Effector CD4-positive, alpha-beta T cell (primary cell): ENCODE measurements at places on chromosomes 13 and 19.
A peak's percentile ranks its signal among the peaks of the same experiment; 100 is the strongest.

DNA sequence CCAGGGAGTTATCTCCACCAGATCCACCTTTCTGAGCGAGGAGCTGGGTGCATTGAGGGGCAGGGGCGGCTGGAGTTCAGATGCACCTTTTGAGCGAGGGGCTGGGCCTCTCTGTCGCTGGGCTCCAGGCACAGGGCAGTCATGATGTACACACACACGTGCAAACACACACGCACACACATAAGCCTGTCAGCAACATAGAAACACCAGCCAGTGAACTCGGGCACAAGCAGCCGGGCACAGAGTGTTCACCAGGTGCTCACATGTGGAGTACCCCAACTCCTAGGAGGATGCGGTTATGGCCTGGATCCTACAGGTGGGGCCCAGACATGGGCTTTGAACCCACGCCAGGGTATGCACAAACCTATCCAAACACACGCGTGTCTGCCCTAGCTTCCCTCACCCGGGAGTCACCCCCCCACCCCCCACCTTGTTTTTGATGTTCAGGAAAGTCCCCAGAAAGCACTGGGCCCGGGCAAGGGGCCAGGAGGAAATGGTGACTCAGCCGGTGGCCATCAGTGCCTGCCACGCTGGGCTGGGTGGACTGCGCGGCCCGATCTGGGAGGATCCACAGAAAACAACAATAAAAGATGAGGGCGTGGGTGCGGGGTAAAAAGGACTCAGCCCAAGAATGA, 13.3 kb downstream of the ARRDC2 start:
- peak; percentile 72 for DNase-seq

DNA sequence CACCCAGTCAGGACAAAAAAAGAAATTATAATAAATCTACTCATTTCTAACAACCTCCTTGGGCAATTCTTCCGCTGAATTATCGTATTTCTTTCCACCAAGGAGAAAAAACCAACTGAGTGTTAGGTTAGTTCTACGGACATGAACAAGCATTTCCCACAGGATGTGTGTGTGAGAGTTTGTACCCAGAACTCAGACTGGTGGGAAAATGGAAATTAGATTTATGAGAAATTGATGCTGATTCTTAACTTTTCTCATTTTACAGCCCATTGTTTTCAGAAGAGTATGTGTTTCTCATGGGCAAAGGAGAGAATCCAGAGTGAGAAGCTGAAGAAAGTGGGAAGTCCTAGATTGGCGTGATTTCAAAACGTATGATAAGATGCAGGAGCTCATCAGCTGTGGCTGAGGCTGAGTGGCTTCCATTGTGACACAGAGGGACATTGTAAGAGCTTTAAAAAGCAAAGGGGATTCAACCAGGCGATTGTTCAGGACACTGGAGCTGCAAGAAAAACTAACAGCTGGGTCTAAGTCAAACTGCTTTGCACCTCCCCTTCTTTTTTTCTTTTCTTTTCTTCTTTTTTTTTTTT, 184.7 kb upstream of the ARGLU1 start:
- DNase-seq = no peak

DNA sequence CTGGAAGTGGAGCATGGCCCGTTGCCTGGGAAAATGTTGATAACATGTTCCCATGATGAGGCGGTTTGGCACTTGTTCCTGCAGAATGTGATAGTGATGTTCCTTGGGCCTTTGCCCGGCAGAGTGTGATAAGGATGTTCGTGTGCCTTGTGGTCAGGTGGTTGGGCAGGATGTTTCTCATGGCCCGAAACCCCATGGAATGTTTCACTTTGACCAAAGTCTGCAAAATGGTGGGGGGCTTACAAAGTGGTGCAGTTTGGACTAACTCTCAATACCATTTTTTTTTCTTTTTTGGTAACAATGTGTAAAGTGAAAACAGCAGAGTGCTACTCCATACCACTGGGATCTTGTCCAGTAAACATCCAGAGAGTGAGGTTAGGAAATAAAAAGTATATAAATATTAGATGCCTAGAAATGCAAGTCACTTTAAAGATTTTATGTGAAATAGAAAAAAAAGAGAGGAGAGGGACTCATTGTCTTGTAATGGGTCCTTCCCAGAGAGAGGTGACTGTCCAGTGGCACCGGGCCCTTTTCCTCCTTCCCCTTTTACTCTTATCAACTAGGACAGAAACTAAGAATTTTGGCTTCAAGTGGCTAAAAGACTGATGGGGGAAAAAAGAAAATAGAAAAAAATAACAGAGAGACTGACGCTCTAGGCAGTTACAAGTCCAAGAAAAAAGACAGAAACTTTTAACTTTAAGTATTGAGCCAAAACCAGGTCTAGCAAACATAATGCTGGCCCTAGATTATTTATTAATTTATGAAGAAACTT, 5.7 kb downstream of the FPR3 start:
- DNase-seq = no peak

DNA sequence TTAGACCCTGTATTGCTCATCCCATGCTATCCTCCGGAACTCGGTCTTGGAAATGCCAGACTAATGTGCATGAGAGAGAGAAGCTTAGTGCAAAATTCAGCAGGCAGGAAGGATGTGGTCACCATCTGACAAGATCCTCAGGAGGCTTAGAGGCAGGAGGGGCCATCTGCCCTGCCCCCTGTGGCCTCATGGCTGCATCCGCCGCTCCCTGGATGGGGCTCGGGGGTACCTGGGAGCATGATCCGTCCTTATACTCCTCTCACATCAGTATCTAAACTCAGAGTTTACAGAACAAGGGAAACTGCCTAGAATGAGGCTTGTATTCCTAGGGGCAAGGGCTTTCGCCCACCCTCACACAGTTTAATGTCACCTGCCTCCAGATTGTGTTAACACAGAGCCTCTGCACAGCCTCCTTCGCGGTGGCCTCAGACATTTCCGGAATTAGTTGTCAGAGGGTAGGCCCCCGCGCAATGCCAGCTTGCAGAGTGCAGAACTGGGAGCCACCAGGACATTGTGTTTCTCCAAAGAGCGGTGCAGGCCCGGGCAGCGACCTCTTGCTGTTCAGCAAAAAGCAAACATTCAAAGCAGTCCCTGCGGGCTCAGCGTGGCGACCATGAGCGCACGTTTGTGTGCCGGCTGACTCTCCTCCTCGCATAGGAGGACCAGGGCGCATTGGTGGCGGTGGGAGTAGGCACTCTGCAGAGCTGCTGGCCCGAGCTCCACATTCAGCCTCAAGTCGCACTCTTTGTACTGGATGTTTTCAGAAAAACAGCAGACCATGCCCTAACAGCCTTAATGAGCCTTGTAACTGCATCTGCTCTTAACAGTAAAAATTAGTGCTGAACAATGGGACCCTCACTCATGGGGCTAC, 39.1 kb downstream of the GPR12 start:
- DNase-seq = no peak

DNA sequence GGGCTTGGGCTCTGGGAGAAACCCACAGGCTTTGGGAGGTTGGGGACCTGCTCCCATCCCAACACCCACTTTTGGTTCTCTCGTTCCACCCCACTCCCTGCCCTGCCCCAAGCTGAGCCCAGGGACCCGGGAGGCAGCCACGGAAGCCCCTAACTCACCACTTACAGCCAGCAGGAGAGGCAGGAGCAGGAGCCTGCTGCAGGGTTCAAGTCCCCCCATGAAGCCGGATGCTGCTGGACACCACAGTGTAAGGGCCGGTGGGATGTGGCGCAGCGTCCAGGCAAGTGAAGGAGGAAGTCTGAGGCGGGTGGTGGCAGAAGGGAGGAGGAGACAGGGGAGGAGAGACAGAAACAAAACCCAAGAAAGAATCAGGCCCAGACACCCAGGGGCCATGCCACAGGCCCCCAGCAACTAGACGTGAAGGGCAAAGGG, at the start of gene TYROBP:
Gene TYROBP (minus strand): TSS at position 286 of the 432 bp plus-strand sequence. CDS start 67 bp downstream, at position 219.
- DNase-seq = no peak

GRCh38 chr13:53012707-53013106, 15.9 kb upstream of the OLFM4 start:
- no peak for DNase-seq

- no peak for DNase-seq
Observed at GRCh38 chr19:14315433-14315832, 65.8 kb upstream of the ADGRE5 start.

DNA sequence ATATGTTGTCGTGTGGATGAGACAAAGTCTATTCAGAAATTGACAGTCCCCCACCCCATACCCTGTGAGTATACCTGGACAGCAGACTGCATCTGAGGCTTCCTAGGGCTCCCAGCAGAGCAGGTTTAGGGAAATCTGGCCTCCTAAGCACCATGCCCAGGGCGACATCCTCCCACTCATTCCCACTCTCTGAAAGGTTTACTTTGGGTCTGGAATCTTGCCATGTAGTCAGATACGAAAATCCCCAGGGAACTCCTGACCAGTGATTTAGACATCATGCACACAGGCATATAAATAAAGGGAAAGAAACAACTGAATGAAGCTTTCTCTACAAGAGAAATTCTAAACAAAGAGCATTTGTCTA, 717 bp upstream of the NALCN start:
- no peak for DNase-seq

DNA sequence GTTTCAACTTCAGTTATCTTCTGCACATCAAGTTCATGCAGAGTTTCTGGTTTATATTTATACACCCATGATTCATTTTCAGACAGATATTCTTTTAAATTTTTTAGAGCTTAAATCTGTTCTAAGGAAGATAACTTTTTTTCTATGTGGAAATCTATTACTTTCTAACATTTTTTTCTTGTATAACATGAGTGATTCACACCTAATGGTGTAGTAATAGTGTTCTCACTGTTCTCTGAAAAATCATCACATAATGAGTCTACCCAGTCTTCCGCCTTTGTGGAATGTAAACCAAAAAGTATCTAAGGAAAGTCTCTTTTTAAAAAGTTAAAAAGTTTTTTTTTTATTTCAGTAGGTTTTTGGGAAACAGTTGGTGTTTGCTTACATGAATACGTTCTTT, 70.8 kb downstream of the FNDC3A start:
- DNase-seq = no peak

DNA sequence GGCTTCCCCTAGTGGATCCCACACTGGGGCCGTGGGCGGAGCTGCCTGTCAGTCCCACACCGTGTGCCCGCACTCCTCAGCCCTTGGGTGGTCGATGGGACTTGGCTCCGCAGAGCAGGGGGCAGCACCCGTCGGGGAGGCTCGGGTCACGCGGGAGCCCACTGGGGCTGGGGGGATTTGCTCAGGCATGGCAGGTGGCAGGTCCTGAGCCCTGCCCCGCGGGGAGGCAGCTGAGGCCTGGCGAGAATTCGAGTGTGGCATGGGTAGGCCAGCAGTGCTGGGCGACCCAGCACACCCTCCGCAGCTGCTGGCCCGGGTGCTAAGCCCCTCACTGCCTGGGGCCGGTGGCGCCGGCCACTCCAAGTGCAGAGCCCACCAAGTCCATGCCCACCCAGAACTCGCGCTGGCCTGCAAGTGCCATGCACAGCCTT, 481.7 kb upstream of the PRR20A start:
- DNase-seq = no peak

- DNase-seq = no peak
Observed at GRCh38 chr19:56101746-56102535, 19.2 kb downstream of the ZNF787 start.

GRCh38 chr19:43777163-43777695, 3.5 kb downstream of the KCNN4 start:
- DNase-seq = peak; percentile 33

- DNase-seq = no peak
Observed at GRCh38 chr13:45295536-45295935, 45.4 kb downstream of the TPT1 start.

DNA sequence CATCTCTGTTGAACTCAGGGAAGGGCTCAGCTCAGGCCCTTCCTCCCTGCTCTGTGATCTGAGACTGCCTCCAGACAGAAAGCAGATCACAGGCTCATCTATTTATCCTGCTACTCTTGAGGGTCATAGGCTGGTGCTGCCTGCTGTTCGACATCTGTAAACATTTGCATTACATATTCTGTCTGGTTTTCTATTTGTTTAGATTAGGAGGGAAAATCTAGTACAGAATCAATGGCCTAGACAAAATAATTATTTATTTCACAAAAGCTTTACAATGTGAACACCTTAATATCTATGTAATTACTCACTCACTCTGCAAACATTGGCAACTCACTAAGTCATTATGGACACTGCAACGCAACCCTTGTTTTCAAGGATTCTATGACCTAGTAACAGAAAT, 43.0 kb downstream of the CEP89 start:
- no peak for DNase-seq

DNA sequence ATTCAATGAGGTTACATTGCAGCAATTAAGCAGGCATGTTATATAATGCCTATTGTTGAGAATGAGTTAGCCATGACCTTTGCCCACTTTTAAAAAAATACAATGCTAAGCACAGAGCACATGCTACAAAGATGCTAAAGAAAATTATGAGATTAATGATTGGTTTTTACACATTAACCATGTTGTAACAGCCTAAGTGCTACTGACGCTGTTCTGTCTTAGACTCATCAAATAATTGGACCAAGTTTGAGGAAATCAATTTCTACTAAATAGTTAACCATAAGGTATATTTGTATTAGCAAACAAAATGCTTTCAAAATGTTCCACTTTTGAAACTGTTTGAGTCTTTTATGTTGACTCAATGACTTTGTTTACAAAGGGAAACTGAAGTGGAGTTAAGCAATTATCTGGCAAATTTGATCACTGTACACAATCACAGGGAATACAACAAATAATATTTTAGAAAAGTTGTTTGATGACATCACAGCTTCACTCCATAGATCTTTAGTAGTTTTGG, 14.3 kb downstream of the MIR17HG start:
- no peak for DNase-seq

GRCh38 chr13:50668691-50669271, 174.7 kb downstream of the DLEU7 start:
- DNase-seq = no peak

GRCh38 chr19:45693106-45693788, 781 bp downstream of the QPCTL start:
- DNase-seq = peak; percentile 68

- no peak for DNase-seq
Observed at GRCh38 chr19:19548915-19549759, 11.1 kb downstream of the CILP2 start.

DNA sequence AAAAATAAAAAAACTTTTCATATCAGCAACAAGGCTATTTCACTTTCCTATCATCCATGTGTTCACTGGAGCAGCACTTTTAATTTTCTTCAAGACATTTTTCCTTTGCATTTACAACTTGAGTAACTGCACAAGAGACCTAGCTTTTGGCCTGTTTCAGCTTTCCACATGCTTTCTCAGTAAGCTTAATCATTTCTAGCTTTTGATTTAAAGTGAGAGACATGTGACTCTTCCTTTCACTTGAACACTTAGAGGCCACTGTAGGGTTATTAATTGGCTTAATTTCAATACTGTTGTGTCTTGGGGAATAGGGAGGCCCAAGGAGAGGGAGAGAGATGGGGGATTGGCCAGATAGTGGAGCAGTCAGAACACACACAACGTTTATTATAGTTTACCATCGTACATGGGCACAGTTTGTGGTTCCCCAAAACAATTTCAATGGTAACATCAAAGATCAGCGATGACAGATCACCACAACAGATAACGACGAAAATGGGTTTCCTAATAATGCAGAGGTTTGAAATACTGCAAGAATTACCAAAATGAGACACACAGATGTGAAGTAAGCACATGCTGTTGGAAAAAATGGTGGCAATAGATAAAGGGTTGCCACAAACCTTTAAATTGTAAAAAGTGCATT, 117.6 kb downstream of the GGACT start:
- no peak for DNase-seq

- no peak for DNase-seq
Observed at GRCh38 chr19:867855-868457, 8.5 kb downstream of the CFD start.

GRCh38 chr13:32031025-32031814, at the start of gene FRY:
Gene FRY (plus strand): TSS chr13:32031774. CDS start chr13:32031796, 22 bp downstream.
- peak; percentile 7 for DNase-seq

GRCh38 chr13:113369189-113369588, 5.3 kb upstream of the GRTP1 start:
- no peak for DNase-seq
